AG04450 (cell line): ENCODE measurements at places on chromosomes 6 and 20. TPM values are rescaled to one million over a fixed set of nuclear protein-coding genes. Genes with fewer than 3 reads are reported as not detected.

The VPS52 gene
- 58.0 and 60.4 TPM in 2 replicates for polyA plus RNA-seq

The ENTPD6 gene
- 39.9 and 51.4 TPM in 2 replicates for polyA plus RNA-seq

The OR2H2 gene
- not detected in 2 replicates for polyA plus RNA-seq

The FAM209B gene
- polyA plus RNA-seq, result 0.35 TPM in 1 of 2 replicates, not detected in the other

The SALL4 gene
- 0.46 and 0.57 TPM in 2 replicates for polyA plus RNA-seq

The CDH4 gene
- polyA plus RNA-seq, result 1.6 and 2.1 TPM in 2 replicates

The PARD6B gene
- polyA plus RNA-seq, result 0.61 and 0.71 TPM in 2 replicates

The MUCL3 gene
- not detected in 2 replicates for polyA plus RNA-seq

The TP53TG5 gene
- not detected in 2 replicates for polyA plus RNA-seq

The LY6G6C gene
- not detected in 2 replicates for polyA plus RNA-seq

The PKIB gene
- polyA plus RNA-seq, result 5.5 and 8.1 TPM in 2 replicates

The SLC17A1 gene
- polyA plus RNA-seq, result not detected in 2 replicates

The GTF3C6 gene
- polyA plus RNA-seq, result 49.2 and 65.7 TPM in 2 replicates

The PNLDC1 gene
- 0.11 and 0.19 TPM in 2 replicates for polyA plus RNA-seq

The LST1 gene
- not detected in 2 replicates for polyA plus RNA-seq

The CAGE1 gene
- not detected in 2 replicates for polyA plus RNA-seq

The GTSF1L gene
- polyA plus RNA-seq, result not detected in 2 replicates

The CTSZ gene
- 141 and 156 TPM in 2 replicates for polyA plus RNA-seq

The MUC22 gene
- not detected in 2 replicates for polyA plus RNA-seq

The PPP1R3G gene
- 0.09 and 0.11 TPM in 2 replicates for polyA plus RNA-seq

The RAB23 gene
- 45.2 and 62.1 TPM in 2 replicates for polyA plus RNA-seq

The AVP gene
- polyA plus RNA-seq, result not detected in 2 replicates

The OGFRL1 gene
- 12.8 and 16.6 TPM in 2 replicates for polyA plus RNA-seq

The ZNF311 gene
- polyA plus RNA-seq, result 0.63 and 0.77 TPM in 2 replicates

The SNAP91 gene
- polyA plus RNA-seq, result not detected in 2 replicates

The ANGPT4 gene
- not detected in 2 replicates for polyA plus RNA-seq

The HLA-DQA1 gene
- not detected in 2 replicates for polyA plus RNA-seq

The BCAS4 gene
- polyA plus RNA-seq, result 37.3 and 37.7 TPM in 2 replicates
